ENCODE measurements at places on chromosomes 3 and 15. TPM values are rescaled to one million over a fixed set of nuclear protein-coding genes. Genes with fewer than 3 reads are reported as not detected.

- no peak overlapping the region for H3K27ac ChIP-seq
- no peak overlapping the region for H3K4me3 ChIP-seq
- DNase-seq = peak; percentile 38
- H3K27me3 ChIP-seq = no peaks in the 10 kb centered on the region
- H3K36me3 ChIP-seq = no peaks in the 10 kb centered on the region
These were observed 22.2 kb downstream of the ALDH1A2 start for GRCh38 chr15:58043192-58043903.

- no peak overlapping the region for H3K4me3 ChIP-seq
- DNase-seq = no peak
- no peaks in the 10 kb centered on the region for H3K36me3 ChIP-seq
- H3K27ac ChIP-seq = no peak overlapping the region
- H3K27me3 ChIP-seq = no peaks in the 10 kb centered on the region
These were observed 168.2 kb downstream of the CBLB start for GRCh38 chr3:105700575-105700974.

- no peaks in the 10 kb centered on the region for H3K36me3 ChIP-seq
- no peak for DNase-seq
- H3K27me3 ChIP-seq = no peaks in the 10 kb centered on the region
- no peak overlapping the region for H3K4me3 ChIP-seq
- no peaks in the 10 kb centered on the region for H3K4me1 ChIP-seq
These were observed 176.9 kb upstream of the ANKRD28 start for GRCh38 chr3:15974647-15975046.

DNA sequence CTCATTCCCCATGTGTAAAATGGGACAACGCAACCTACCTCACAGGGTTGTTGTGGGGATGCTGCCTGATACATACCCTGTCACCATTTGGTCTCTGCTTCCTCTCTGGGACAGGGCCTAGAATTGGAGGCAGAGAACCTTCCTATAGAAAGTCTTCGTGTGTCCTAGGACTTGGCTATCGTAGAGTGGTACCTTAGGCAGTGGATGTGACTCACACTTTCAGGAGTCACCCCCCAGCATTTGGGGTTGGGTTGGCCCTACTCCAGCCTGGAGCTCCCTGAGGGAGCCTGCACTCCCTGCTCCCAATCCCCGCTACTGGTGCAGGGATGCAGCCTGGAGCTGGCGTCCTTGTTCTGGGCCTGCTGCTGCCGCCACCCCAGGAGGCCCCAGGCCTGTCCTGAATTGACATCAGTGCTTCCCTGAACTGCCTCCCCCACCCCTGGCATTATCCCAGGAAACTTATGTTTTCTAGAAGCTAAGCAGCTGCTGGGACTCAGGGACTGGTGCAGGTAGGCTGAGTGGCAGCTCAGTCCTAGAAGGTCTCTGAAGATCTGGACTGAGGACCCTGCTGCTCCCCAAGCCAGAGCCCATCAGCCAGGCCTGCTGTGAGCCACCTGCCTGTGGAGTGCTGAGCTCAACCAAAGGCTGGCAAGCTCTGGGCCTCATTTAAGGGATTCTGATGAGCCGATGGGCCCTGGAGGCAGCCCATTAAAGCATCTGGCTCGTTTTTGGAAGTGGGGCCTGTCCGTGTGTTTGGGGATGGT is 9.9 kb downstream of the C15orf39 start:
- H3K4me1 ChIP-seq = no peaks in the 10 kb centered on the region
- no peak overlapping the region for H3K27ac ChIP-seq
- H3K36me3 ChIP-seq = no peaks in the 10 kb centered on the region
- H3K4me3 ChIP-seq = no peak overlapping the region
- DNase-seq = no peak

- H3K4me1 ChIP-seq = no peaks in the 10 kb centered on the region
- H3K27me3 ChIP-seq = no peaks in the 10 kb centered on the region
- no peak overlapping the region for H3K4me3 ChIP-seq
- no peaks in the 10 kb centered on the region for H3K36me3 ChIP-seq
- H3K27ac ChIP-seq = no peak overlapping the region
- no peak for DNase-seq
These were observed 300.7 kb downstream of the WDR72 start for GRCh38 chr15:53458736-53459135.

- H3K27ac ChIP-seq = no peak overlapping the region
- no peaks in the 10 kb centered on the region for H3K4me1 ChIP-seq
- no peak for DNase-seq
- no peaks in the 10 kb centered on the region for H3K27me3 ChIP-seq
These were observed 246.6 kb upstream of the PROK2 start for GRCh38 chr3:72031581-72031980.

The CNTN4 gene
- 22.0 TPM for total RNA-seq

The SNX22 gene
- total RNA-seq = not detected

DNA sequence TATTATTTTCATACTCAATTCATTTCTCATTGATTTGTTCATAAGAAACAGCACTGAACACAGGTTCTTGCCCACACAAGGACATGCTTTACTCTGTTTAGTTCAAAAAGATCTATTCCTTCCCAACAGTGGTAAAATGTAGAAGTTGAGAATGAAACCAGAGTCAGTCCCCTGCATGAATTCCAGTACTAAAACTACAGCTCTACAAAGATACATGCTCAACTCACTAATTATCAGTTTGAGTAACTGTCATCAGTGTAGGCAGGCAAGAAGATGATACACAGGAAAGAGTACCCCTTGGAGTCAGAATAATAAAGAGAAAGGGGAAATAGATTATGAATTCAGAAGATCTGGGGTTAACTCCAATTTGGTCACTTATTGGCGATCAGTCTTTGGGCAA is 43.2 kb downstream of the NR2E3 start:
- H3K36me3 ChIP-seq = no peaks in the 10 kb centered on the region
- H3K27ac ChIP-seq = no peak overlapping the region
- DNase-seq = no peak
- H3K4me3 ChIP-seq = no peak overlapping the region

- peaks cover 5% of the 10 kb centered on the region for H3K4me1 ChIP-seq
- H3K27ac ChIP-seq = peak overlapping the region; percentile 50
- no peaks in the 10 kb centered on the region for H3K36me3 ChIP-seq
- no peak for DNase-seq
These were observed 11.4 kb downstream of the CDIN1 start for GRCh38 chr15:36590838-36591237.

GRCh38 chr15:85326291-85326690 is 54.1 kb upstream of the AKAP13 start:
- no peaks in the 10 kb centered on the region for H3K27me3 ChIP-seq
- no peak overlapping the region for H3K27ac ChIP-seq
- H3K4me1 ChIP-seq = no peaks in the 10 kb centered on the region
- no peak overlapping the region for H3K4me3 ChIP-seq
- DNase-seq = no peak

GRCh38 chr3:183489455-183490210 is 61.2 kb upstream of the MCF2L2 start:
- no peak overlapping the region for H3K27ac ChIP-seq
- H3K27me3 ChIP-seq = no peaks in the 10 kb centered on the region
- no peak overlapping the region for H3K4me3 ChIP-seq
- DNase-seq = no peak
- no peaks in the 10 kb centered on the region for H3K36me3 ChIP-seq

The SPTSSB gene
- under 0.01 TPM for total RNA-seq

The CXCR6 gene
- 8.7 TPM for total RNA-seq

The PRTG gene
- 26.1 TPM for total RNA-seq

DNA sequence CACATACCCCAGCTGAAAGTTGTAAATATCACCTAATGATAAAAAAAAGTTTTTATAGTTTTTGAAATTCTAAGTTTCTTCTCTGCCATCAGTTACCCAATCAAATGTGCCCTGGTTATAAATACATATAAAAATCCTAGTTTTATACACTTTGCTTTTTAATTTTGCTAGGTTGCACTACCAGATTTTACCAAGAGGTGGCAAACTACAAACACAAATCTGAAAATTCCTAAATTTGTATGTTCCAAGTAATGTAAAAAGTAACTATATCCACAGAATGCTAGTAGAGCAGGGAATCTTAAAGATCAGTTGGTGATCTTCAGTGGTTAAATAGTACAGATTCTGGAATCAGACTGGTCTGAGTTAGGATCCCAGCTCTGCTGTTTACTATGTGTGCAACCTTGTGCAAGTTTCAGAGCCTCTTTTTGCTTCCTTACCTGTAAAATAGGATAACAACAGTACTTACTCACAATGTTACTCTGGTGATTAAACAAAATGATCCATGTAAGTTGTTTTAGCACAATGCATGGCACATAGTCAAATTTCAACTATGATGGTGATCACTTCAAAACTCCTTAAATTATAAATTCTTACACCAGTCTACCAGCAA is 11.0 kb downstream of the TRPM7 start:
- H3K4me1 ChIP-seq = no peaks in the 10 kb centered on the region
- H3K27me3 ChIP-seq = no peaks in the 10 kb centered on the region

GRCh38 chr15:100373120-100373896 is 31.5 kb upstream of the ADAMTS17 start:
- H3K27ac ChIP-seq = peak overlapping the region; percentile 30
- H3K4me3 ChIP-seq = peak overlapping the region; percentile 52
- H3K4me1 ChIP-seq = no peaks in the 10 kb centered on the region
- H3K27me3 ChIP-seq = no peaks in the 10 kb centered on the region

DNA sequence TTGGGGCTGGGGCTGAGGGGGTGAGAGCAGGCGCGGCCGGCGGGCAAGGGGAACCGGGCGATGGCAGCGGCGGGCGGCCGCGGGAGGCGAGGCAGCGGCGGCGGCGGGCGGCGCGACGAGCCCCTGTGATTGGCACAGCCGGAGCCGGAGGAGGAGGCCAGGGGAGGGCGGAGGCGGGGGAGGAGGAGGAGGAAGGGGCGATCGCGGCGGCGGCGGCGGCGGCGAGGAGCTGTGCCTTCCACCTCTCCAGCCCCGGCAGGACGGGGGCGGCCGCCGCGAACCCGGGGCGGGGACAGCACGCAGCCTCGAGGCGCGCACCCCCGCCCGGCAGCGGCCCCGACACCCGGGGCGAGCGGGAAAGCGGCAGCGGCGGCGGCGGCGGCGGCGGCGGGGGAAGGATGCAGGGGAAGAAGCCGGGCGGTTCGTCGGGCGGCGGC is at the start of gene SLCO3A1:
SLCO3A1 (plus strand) TSS at position 198 of the 437 bp plus-strand sequence.
- H3K4me1 ChIP-seq = peaks cover 7% of the 10 kb centered on the region
- H3K27me3 ChIP-seq = no peaks in the 10 kb centered on the region
- peak within 1 kb of the TSS; percentile 55 for H3K4me3 ChIP-seq
- no peaks in the 10 kb centered on the region for H3K36me3 ChIP-seq

DNA sequence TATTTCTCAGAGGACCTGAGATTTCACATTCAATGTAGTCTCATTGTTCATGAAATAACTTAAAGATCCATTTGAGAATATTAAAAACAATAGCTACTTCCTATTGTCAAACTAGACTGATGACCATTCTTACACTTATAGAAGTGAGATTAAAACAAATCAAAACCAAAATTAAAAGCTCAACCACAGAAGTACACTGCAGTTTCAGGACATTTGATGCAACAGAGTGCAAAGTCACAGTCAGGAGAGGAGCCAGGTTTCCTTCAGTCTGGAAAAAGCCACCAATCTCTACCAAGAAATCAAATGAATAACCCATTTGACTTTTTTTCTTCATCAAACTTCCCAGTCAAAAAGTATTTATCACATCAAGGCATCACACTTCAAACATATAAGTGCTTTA is 5.5 kb downstream of the CCPG1 start:
- H3K4me1 ChIP-seq = no peaks in the 10 kb centered on the region
- H3K4me3 ChIP-seq = no peak overlapping the region
- DNase-seq = no peak

- H3K36me3 ChIP-seq = no peaks in the 10 kb centered on the region
- H3K27ac ChIP-seq = no peak overlapping the region
- H3K27me3 ChIP-seq = no peaks in the 10 kb centered on the region
These were observed 169.8 kb upstream of the ROBO1 start for GRCh38 chr3:79937567-79937966.

- no peaks in the 10 kb centered on the region for H3K36me3 ChIP-seq
- peak within 1 kb of the TSS; percentile 94 for H3K27ac ChIP-seq
These were observed at the start of gene TSPAN3 for GRCh38 chr15:77070495-77071304. TSS of gene TSPAN3 (minus strand) at chr15:77071109. CDS start at chr15:77070954, 155 bp downstream.

DNA sequence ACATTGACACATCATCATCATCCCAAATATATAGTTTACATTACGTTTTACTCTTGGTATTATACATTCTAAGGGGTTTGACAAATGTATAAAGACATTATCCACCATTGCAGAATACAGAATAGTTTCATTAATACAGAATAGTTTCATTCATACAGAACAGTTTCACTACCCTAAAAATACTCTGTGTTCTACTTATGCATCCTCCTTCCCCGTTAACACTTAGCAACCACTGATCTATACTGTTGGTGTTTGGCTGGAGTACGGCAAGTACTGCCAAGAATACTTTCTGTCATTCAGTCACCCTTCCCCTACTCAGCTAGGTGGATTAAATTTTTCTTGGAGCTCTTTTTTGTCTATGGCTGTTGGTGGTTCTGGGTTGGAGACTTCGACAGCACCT is 33.4 kb downstream of the LEKR1 start:
- no peak overlapping the region for H3K27ac ChIP-seq
- H3K36me3 ChIP-seq = no peaks in the 10 kb centered on the region
- no peaks in the 10 kb centered on the region for H3K27me3 ChIP-seq
- H3K4me3 ChIP-seq = no peak overlapping the region
- no peak for DNase-seq
- no peaks in the 10 kb centered on the region for H3K4me1 ChIP-seq

- H3K4me3 ChIP-seq = no peak overlapping the region
- no peaks in the 10 kb centered on the region for H3K27me3 ChIP-seq
- no peaks in the 10 kb centered on the region for H3K4me1 ChIP-seq
These were observed 13.9 kb downstream of the ELL3 start for GRCh38 chr15:43762824-43763223.

GRCh38 chr15:85633859-85634258 is 160.9 kb downstream of the KLHL25 start:
- H3K4me3 ChIP-seq = no peak overlapping the region
- H3K36me3 ChIP-seq = no peaks in the 10 kb centered on the region
- H3K27me3 ChIP-seq = no peaks in the 10 kb centered on the region
- DNase-seq = no peak

- H3K27ac ChIP-seq = no peak overlapping the region
- H3K4me1 ChIP-seq = no peaks in the 10 kb centered on the region
- H3K4me3 ChIP-seq = no peak overlapping the region
- no peaks in the 10 kb centered on the region for H3K27me3 ChIP-seq
- no peak for DNase-seq
These were observed 26.7 kb upstream of the TMEM158 start for GRCh38 chr3:45252826-45253225.

The BRPF1 gene
- total RNA-seq = 22.6 TPM
